ENCODE measurements at places on chromosomes 12 and 14.
A peak's percentile ranks its signal among the peaks of the same experiment; 100 is the strongest.

- DNase-seq: no peak
Measured at GRCh38 chr12:115443351-115443938, 759.5 kb upstream of the TBX3 start.

DNA sequence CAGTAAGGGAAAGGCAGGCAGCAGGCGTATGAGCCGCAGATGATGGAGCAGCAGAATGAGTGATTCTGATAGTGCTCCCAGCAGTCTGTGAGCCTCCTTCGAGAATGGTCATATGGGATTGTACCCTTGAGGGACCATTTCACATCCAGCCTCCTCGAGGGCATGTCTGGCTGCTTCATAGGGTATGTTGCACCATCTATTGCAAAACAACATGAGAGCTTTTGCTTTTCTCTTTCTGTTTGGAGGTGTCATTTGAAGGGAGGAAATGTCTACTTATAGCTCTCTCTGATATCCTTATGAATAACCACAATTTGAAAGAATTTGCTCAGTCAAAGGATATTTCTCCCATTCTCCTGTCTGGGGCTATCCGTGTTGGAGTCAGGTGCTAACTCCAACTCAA is 172.8 kb downstream of the TMEM132C start:
- no peak for DNase-seq

DNA sequence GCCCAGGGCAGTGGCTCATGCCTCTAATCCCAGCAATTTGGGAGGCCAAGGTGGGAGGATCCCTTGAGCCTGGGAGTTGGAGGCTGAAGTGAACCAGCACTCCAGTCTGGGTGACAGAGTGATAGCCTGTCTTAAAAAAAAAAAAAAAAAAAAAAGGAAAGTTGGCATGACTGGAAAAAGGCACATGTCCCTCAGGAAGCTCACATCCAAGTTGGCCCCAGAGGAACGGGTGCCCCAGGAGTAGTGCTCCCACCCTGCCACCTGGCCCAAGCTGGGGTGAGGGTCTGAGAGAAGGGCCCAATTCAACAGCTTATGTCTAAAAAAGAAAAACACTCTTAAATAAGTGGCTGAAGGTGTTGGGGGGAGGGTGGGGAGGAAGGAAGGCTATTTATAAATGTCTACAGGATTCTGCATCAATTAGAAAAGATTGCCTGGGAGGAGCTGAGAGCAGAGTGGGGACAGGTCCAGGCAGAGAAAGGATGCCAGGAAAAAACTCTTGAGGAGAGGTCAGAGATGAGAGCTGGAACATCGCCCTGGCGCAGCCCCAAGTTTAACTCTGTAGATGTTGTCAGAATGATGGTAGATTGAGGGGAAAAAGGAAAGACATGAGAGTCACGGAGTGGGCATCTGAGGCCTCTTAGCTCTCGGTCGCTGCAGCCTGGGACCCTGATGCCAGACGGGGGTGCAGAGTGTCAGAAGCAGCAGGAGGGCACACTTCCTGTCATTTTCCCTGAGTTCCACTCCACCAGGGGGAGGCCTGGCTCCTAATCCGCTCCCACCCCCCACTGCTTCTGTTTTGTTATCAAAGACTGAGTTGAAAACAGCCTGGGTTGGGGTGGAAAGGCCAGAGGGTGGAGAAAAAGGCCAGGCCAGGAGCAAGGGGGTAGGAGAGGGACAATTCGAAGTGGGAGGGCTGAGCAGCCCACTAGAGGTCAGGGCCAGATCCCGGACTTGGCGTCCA is 7.3 kb downstream of the SPRYD3 start:
- DNase-seq: no peak

GRCh38 chr12:2751230-2751629 is 43.5 kb upstream of the FKBP4 start:
- DNase-seq: no peak

- DNase-seq: peak; percentile 18
Measured at GRCh38 chr12:79689061-79689476, 1.7 kb downstream of the PAWR start.

DNA sequence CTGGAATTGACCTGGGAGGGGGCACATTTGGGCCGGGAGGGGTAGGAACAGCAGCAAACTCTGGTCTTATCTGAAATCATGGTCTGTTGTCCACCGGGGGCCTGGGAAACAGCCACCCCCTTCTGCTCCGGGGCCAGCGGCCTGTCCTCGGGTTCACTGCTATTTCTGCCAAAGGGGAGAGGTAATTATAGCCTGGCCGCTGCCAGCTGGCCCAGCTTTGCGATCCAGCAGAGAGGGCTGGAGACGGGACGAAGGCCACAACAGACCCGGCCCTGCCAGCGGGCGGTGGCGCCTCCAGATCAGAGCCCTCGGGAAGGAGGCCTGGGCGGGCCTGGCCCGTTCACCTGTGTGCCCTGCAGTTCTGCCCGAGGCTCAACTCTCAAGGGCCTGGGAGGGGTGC is at the start of gene C14orf180:
TSS of gene C14orf180 (plus strand) at position 258 of the 400 bp plus-strand sequence. CDS start 6,667 bp downstream, outside the sequence.
- DNase-seq: no peak

- DNase-seq: no peak
Measured at GRCh38 chr12:12764824-12765223, 20.6 kb upstream of the APOLD1 start.

DNA sequence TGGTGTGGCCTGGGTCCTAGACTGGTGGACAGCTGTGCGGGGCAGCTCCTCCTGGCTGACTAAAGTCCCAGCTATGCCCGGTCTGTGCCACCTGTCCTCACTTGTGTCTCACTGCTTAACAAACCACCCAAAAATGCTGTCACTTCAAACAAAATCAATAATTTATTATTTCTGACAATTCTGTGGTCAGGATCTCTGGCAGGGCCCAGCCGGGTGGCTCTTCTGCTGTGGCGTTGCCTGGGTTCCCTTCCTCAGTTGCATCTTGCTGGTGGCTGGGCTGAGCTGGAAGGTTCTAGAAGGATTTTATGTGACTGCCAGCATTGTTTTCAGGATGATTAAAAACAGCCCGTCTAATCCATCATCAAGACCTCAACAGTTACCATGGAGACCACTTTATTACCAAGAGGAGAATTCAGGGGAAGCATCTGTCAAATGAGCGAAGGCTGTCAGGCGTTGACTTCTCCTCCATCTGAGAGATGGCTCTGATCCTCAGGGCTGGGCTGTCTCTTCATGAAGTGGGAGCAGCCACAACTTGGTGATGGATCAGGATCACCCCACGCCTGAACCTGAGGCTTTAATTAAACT is 280.6 kb upstream of the SFSWAP start:
- DNase-seq: no peak

DNA sequence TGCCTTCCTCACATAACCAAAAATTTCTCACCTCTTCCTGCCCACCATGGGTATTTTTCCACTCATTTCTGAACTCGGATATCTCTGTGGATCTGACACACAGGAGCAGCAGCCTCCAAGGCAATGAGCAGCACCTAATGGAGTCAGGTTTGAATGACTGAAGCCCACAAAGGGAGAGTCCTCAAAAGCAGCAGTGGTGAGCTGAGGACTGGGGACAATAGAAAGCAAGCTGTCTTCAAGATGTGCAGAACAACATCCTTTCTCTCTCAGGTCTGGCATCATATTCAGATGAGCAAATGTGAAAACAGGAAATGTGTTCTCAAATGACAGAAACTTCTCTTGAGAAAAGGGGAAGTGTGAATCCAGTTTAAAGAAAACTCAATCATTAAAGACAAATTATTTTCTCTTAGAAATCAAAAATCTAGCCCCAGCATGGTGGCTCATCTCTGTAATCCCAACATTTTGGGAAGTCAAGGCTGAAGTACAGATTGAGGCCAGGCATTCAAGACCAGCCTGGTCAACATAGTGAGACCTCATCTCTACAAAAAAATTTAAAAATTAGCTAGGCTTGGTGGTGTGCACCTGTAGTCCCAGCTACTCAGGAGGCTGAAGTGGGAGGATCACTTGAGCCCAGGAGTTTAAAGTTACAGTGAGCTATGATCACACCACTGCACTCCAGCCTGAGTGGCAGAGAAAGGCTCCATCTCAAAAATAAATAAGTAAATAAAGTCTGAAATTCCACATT is 54.2 kb downstream of the C12orf42 start:
- DNase-seq: peak; percentile 80

Data from GM06990 (cell line).